Stimulated activated CD8-positive, alpha-beta memory T cell treated with anti-CD3 and anti-CD28 coated beads, Interleukin-2, amount 100 ng/mL, for 48 hours (primary cell): ENCODE measurements at places on chromosomes 3 and 15.

DNA sequence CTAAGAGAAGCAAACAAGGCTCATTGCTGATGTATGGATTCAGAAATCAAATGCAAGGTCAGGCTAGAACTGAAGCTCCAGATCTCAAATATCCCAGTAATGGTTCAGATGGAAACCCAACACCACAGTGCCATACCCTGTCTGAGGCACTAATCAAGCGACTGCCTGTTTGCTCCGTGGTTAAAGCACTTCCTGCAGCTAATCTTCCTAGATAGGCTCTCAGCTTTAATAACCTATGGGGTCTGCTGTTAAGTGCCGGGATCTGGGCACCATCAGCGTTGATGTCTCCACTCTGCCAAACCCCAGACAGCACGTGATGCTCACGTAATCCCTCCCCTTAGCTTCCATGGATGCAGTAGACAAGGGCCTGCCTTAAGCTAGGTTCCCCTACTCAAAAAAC is 262.6 kb downstream of the MECOM start:
- no peak for DNase-seq

DNA sequence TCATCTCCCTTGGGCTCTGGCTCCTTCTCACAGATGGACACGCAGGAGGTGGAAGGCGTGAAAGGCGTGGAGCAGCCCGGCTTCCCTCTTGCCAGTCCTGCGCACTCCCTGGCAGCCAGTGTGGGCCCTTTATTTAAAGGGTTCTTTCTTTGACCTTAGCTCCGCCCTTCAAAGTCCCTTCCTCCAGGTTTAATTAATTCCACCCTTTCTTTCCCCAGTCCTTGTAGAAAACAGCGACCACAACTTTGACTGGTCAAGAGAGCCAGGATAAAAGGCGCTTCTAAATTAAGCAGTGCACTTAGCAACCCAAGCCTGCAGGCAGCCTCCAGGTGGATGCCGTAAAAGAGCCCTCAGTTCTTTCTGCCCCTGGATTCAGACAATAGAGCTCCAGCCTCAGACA is at the start of gene HDC:
Gene HDC, minus strand, starts transcription at position 107 of the 400 bp plus-strand sequence. Its CDS starts 103 bp downstream, at position 4.
- DNase-seq: no peak

DNA sequence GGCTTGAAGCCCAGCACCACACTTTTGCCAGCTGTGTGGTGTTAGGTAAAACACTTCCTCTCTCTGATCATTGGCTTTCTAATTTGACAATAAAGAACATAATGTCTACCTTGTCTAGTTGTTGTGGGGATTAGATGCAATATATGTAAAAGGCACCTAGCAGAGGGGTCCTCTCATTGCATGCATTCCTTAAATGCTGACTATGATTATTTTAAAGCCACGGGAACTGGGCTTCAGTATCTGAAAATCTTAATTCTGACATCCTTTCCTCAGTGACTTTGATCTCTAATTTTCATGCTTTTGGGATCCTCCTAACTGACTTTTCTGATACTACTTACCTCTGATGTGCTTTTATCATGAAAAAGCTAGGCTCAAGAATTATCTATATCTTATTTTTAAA is 596.3 kb downstream of the TAFA4 start:
- no peak for DNase-seq

DNA sequence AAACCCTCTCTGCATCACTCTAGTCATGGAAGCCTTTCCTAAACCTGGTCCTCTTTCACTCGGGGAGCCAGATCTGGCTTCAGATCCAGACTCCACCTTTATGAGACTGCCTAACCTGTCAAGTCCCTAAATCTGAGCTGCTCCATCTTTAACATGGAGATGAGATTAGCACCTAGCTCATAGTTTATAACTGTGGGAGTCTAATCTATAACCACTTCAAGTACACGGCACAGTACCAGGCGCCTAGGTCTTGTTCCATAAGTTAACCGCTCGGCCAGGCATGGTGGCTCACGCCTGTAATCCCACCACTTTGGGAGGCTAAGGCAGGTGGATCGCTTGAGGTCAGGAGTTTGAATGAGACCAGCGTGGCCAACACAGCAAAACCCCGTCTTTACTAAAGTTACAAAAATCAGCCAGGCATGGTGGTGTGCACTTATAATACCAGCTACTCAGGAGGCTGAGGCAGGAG is 30.3 kb downstream of the TPM1 start:
- DNase-seq: no peak

GRCh38 chr15:83709811-83710210 is 55.9 kb downstream of the ADAMTSL3 start:
- DNase-seq: no peak

GRCh38 chr3:21435871-21436270 is 315.1 kb downstream of the ZNF385D start:
- DNase-seq: no peak

DNA sequence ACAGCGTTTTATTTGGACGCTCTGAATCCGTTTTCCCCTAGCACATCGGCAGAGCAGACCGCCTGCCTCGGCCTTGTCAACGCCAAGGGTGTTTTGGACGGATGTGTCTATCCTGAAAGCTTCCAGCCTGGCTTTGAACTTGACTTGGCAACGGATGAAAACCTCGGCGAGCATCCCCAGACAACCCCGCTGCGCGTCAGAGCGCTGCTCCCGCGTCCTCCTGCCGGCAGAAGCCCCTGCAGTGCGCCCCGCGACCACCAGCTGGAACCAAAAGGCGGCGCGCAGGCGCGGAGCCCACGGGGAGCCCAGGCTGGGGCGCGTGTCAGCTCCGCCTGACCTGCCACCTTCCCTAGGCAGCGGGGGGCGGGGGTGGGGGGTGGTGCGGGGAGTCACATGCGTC is 26.2 kb upstream of the ARL8B start:
- no peak for DNase-seq

GRCh38 chr3:88957711-88958439 is 149.5 kb upstream of the EPHA3 start:
- DNase-seq: no peak

GRCh38 chr15:100259266-100259665 is 82.5 kb downstream of the ADAMTS17 start:
- no peak for DNase-seq

- no peak for DNase-seq
Observed at GRCh38 chr15:92971713-92972112, 71.6 kb downstream of the CHD2 start.

- peak; percentile 50 for DNase-seq
Observed at GRCh38 chr3:53375019-53375418, 27.7 kb upstream of the DCP1A start.

DNA sequence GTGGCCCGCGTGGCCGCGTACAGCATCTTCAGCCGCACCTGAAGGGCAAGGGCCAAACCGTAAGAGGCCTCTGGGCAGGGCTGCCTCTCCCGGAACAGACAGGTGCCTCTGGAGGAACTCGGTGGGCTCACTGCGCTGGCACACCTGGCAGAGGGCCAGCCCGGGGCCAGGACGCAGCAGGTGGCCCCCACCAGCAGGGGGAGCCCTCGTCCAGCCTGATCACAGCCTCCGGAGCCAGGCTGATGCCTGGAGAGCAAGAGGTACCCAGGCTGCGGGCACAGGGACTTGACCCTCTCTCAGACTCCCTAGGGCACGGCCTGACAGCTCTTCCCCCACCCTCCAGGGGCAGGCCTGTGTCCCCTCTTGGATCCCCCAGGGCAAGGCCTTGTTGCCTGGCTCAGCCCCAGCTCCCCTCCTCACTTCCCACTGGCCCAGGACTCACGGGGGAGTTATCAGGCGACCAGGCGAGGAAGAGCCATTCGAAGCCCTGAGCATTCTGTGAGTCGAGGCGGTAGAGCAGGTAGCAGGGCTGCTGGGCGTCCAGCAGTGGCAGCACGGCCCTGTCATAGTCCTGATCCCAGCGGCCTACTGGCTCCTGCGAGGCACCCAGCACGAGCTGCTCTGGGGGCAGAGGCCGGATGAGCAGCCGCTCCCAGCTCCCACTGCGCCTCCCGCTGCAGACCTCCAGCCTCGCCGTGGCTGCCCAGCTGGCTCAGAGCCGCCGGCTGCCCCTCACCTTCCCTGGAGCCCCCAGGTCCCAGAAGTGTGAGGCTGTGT is 6.2 kb upstream of the TLR9 start:
- peak; percentile 87 for DNase-seq

- no peak for DNase-seq
Observed at GRCh38 chr15:64389036-64389435, 1.4 kb downstream of the TRIP4 start.

DNA sequence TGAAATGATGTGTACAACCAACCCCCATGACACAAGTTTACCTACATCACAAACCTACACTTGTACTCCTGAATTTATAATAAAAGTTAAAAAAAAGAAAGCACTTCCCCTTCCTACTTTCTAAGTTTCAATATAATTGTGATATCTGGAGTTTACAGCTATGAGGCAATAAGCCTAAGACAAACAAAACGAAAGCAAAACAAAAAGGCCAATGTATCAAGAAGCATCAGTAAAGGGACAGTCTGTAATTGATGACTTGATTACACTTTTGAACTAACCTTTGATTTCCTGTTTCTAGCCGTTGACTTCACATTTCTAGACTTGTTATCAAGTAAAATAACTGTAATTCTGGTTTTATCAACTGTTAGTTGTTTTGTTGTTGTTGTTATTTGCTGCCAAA is 187.5 kb upstream of the CNTN3 start:
- DNase-seq: no peak

DNA sequence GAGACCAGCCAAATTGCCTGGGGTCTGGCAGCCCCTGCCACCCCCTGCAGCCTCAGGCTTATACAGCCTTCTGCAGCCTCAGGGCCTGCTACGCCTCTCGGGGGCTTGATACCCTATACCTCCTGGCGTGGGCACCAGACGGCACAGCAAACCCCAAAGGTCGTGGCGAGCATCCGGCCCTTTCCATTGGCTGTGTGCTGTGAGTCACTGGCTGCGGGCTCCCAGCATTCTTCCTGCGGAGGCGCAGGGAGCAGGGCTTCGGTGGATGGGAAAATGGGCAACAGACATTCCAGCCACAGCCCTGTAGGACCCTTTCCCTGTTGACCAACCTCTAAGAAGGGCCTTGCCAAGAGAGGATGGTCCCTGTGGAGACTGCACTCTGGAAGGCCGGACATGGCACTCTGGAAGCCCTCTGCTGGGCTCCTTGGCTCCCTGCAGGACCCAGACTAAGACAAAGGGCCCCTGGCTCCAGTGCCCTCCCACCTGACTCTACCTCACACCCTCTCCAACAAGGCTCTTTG is 59.6 kb downstream of the ITGA11 start:
- no peak for DNase-seq

DNA sequence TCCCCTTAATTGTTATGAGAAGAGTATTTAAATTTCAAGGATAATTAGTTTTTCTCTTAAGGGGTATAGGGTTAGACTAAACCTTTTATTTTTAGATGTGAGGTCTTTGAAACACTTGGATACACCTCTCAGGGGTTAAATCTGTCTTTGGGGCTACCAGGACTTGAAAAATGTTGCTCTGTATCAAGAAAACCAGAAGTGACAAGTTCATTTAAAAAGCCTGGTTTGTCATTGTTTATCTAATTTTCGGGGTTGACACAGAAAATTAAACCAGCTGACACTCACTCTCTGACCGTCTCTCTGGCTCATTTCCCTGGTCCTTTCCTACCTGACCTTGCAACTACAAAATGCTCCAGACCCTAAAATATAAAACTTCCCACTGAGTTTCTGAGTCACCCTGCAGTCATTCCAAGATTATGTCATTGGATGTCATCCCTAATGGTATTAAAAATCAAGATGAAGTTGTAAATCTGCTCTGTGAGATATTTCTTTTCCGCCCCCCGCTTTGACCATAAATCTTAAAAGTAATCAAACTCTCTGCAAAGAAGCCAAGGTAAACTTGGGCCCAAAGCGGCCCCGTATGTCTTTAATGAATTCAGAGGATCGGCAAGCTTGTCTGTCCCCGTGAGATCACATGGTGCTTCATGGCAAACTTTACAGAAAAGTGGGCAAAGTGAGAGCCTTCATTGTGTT is 32.9 kb upstream of the SKOR1 start:
- DNase-seq: no peak

DNA sequence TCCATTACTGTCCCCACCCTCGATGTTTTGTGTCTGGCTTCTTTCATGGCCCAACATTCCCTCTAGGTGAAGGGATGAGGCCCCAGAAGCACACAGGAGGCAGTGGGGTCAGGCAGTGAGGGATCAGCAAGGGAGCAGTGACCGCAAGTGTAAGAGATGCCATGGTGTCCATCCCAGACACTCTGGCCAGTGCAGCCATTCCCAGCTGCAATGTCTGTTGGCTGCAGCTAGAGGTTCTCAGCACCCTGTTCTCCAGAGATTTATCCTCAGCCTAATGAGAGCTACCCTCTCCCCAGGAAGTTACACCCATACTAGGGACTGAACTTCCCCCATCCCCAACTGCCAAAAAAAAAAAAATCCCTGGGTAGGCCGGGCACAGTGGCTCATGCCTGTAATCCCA is 40.2 kb downstream of the TRANK1 start:
- no peak for DNase-seq
